ENCODE measurements at places on chromosomes 1 and 21.
A peak's percentile ranks its signal among the peaks of the same experiment; 100 is the strongest.

- DNase-seq = no peak
Measured at GRCh38 chr1:31891280-31891679, 46.9 kb downstream of the PTP4A2 start.

GRCh38 chr1:59698386-59698785 lies 116.4 kb upstream of the HOOK1 start:
- no peak for DNase-seq

GRCh38 chr1:16975211-16975610 lies 5.2 kb downstream of the MFAP2 start:
- no peak for DNase-seq

GRCh38 chr21:25334046-25334730 lies 273.1 kb downstream of the MRPL39 start:
- no peak for DNase-seq

DNA sequence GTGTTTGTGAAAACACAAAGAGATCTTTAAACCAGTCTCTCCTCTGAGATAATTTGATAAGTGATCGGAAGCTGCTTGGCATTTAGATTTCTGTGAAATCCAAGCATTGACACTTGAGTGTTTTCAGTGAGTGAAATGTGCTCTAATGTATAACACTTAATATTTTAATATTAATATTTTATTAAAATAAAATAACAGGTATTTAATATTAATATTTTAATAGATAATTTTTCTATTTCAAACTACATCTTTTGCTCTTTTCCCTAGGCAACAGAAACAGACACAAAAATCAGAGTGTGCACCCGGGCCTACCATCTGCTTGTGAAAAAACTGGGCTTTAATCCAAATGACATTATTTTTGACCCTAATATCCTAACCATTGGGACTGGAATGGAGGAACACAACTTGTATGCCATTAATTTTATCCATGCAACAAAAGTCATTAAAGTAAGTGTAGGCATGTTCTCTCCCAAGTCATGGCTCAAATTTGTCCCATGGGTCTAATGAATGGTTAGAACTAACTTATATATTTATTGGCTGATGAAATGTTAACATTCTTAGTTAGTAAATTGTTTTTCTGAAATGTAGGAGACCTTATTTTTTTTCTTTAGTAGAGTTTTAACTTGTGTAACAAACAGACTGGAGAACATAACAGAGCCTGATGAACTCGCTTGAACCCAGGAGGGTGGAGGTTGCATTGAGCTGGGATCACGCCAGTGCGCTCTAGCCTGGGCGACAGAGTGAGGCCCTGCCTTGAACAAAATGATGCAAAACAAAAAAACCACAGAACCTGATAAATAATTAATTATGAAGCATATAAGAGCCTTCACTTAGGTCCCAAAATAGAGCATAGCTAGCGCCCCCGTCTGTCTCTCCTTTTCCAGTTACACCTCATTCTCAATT lies 55.2 kb downstream of the MTR start:
- no peak for DNase-seq

- no peak for DNase-seq
Measured at GRCh38 chr1:109304226-109304920, 2.4 kb downstream of the MYBPHL start.

DNA sequence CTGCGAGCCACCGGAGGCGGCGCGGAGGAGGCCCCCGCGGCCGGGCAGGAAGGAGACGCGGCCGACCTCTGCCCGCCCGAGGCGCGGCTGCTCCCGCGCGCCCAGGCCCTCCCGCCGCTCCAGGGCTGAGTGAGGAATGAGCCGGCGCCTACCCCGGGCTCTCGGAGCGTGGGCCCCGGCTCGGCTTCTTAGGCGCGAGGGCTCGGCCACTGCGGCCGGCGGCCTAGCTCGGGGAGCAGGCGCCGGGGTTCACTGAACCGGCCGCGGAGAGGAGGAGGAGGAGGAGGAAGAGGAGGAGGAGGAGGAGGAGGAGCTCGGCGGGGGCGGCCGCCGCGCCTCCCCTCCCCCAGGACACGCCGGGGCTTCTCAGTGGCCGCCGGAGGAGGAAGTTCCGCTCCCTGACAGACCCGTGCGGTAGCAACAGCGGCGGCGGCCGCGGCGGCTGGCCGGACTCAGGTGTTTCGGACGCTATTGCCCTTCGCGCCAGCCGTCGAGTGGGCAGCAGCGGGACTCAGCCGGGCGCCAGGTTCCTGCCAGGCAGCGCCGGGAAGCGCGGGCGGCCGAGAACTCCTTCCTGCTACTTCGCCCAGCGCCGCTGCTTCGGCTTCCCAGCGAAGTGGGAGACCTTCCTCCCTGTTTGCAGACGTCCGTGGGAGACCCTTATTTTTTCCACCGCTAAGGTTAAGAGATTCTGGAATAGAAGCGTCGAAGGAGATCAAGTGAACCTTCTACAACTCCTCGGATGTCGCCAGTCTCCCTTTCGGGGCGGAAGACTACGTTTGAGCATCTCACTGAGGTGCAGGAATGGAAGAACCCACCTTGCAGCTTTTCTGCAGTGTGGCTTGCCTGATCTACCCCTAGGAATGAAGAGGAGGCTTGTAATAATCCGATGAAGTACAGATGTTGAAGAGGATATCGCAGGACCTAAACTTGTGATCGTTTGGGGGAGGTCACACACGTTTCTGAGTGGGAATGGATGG lies at the start of gene MAN1A2:
TSS of gene MAN1A2 (plus strand) at position 404 of the 980 bp plus-strand sequence. CDS start 735 bp downstream, outside the sequence.
- peak; percentile 67 for DNase-seq

DNA sequence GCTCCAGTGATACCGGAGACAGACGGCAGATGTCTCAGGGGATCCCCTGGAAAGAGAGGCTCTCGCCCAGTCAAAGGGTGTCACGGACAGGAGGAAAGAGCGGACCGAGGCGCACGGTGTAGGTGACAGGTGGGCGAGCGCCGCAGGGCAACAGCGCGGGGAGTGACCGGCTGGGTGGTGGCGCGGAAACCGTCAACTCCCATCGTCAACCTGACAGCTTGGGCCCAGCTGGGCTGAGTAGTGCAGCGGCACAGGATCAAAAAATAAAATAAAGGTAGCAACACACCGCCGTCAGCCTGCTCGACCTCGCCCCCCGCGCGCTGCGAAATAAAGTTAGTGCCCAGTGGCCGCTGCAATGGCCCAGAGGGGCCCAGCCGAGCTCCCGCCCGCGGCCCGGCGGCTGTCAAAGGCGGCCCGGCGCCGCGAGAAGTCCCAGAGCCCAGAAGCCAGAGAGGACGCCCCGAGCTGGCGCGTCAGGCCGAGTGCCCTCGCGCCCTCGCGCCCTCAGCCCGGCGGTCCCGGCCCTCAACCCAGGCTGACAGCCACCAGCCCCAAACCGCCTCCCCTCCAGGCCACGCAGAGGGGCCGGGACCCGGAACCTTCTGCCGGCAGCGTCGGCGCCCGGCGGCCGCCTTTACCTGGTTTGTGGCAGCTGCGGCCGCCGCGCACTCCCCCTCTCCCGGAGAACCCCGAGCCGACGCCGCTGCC lies at the start of gene LYST:
TSS of gene LYST (minus strand) at position 702 of the 708 bp plus-strand sequence. CDS start 36,489 bp downstream, outside the sequence.
- DNase-seq = peak; percentile 64

- no peak for DNase-seq
Measured at GRCh38 chr1:83531521-83532309, 467.2 kb downstream of the TTLL7 start.

- DNase-seq = no peak
Measured at GRCh38 chr1:41315146-41315822, 46.0 kb upstream of the FOXO6 start.

GRCh38 chr1:205325334-205325884 lies 3.9 kb upstream of the NUAK2 start:
- peak; percentile 82 for DNase-seq

GRCh38 chr1:109760581-109761226 lies 3.0 kb downstream of the EPS8L3 start:
- no peak for DNase-seq

DNA sequence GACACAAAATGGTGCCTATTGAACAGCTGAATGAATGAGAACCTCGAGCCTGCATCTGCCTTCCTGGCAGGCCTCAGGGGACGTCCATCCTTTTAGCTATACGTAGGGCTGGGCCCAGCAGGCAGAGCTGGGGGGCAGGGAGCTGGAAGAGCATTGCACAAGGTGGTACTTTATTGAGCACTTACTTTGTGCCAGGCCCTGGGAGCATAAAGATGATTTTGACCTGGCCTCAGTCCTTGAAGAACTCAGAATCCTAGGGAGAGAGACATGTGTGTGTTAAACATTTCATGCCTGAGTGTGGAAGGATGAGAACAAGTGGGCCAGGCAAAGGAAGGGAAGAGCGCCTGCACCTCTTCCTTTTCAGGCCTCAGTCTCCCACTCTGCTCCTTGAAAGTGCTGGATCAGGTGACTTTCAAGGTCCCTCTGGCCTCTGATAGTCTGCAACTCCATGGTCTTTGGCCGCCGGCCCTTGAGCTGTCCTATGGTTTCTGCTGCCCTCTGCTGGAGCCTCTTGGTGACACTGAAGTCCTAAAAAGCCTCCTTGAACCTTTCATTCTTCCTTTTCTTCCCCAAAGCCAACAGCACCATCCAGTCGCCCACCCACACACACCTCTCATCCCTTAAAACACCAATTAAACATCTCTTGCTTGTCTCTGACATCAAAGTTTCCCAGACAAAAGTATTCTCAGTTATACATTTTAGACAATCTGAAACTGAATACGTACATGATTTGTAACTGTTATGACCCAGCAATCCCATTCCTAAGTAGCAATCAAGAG lies 3.5 kb upstream of the PEAR1 start:
- DNase-seq = peak; percentile 64

DNA sequence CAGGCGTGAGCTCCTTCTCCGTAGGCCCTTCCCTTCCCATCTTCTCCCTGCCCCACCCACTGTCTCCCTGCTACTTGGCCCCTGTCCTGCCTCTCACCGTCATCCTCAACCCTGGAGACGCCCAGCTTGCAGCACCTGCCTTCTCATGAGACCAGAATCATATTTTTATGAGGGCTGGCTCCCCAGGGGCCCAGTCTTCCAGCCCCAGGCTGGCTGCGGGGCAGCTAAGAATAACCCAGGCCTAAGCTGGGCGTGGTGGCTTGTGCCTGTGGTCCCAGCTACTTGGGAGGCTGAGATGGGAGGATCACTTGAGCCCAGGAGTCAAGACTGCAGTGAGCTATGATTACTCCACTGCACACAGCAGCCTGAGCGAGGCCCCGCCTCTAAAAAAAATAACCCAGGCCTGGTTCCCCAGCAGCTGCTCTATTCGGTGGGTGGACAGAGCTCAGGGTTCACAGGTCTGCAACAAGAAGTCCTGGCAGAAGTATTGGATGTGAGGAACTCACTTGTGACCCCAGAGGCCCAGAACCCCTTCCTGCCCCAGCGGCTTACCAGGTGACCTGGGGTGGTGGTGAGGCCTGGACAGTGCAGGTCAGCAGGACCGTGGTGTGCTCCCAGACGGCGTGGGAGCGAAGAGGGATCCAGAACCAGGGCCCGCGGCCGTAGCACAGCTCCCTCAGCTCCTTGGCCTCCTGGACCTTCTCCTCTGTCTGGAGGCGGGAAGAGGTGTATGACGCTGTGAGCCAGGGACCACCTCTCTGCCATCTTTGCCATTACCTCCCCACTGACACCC lies 6.4 kb downstream of the MYOM3 start:
- DNase-seq = no peak

GRCh38 chr1:214331180-214331579 lies 50.2 kb downstream of the SMYD2 start:
- no peak for DNase-seq

DNA sequence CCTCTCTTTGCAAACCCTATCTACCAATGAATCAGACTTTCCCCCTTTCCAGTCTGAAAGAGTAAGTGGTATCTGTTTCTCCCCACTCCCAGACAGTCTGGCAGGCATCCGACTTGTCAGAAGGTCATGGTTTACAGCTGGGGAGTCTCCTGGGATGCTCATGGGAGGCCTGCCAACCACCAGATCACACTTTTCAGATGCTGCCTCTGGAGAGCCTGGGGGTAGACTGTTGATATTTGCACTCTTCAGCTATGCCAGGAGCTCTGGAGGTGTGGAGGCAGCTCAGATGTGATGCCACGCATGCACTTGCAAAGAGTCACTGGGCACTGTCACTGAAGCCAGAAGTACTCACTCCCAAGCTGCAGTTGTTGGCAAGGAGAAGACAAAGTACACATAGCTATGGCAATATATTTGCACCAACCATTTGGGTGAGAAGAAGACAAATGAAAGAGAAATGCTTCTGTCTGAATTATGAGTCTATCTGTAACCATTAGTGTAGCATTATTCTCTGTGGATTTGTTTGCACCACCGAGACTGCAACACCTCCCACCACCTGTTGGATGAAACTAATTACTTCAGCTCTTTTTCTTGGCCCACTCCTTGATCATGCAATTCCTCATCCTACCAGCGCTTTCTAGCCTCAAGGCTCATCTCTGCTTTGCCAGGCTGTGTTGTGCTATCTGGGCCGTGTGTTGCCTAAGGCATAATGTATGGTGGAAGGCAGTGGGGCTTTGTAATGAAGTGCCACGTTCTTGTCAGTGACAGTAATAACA lies 133.0 kb upstream of the SPAG17 start:
- DNase-seq = no peak

DNA sequence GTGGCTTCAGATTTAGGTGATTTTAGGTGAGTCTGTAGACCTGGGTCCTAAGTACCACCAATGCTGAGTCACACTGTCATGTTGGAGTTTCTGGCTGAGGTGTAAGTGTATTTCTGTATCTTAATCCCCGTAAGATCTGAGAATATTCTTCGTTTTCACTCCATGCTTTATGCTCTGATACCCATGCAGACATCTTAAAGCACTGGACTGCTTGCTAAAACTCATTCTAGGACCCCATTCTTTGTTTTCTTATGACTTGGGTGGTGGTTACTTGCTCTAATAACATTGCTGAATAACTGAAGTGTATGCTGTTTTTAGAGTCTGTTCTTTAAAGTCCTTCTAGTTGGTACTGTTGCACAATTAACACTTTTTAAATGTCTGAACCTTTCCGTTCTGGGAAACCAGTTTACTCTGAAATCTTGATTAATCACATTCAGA lies 36.6 kb downstream of the CDC42 start:
- no peak for DNase-seq

GRCh38 chr1:25641329-25641725 lies 24.7 kb downstream of the MAN1C1 start:
- DNase-seq = no peak

GRCh38 chr1:228415221-228415620 lies 1.4 kb downstream of the TRIM17 start:
- DNase-seq = no peak

DNA sequence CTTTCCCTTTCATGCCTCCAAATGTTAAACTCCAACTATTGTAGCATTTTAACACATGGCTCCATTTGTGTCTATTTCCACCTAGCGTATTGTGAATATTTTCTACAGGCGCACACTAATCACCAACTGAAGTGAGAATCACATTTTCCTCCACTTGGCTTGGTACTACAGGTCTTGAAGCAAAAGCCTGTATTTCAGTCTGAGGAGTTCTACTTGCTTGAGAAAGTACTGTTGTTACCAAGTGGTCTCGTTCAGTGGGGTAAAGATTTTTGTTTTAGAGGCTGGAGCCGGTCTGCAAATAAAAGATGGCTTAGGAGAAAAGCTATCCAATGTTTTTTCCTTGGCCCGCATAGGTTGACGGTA lies 550 bp upstream of the PTBP2 start:
- DNase-seq = no peak

Measured in inflammatory macrophage (primary cell).